Femur (tissue), 1 donor: ENCODE measurements at places on chromosomes 7 and 10.

- no peak for DNase-seq
These were observed 1020.5 kb downstream of the LRMDA start for GRCh38 chr10:76451911-76452310.

DNA sequence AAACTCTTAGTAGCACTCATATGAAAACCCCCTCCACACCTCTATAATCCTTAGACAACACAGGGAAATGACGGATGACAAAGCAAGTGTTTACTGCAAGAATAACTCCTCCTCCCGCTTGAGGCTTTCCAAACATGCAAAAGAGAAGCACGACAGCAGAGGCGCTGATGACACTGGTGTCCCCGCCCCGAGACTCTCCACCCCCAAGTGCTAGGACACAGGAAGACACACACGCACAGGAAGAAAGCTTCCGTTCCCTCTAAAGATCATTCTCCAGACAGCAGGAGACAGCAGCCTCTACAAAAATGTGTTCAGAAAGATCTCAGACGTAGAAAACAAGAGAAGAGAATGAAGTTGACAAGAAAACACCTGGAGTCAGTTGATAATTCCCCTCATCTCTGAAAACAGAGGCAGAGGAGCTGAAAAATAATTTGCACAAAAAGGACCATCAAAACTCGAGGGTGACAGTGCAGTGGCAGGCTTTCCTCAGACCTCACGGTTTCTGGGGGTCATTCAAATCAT, 90.2 kb downstream of the DLG5 start:
- peak; percentile 74 for DNase-seq

DNA sequence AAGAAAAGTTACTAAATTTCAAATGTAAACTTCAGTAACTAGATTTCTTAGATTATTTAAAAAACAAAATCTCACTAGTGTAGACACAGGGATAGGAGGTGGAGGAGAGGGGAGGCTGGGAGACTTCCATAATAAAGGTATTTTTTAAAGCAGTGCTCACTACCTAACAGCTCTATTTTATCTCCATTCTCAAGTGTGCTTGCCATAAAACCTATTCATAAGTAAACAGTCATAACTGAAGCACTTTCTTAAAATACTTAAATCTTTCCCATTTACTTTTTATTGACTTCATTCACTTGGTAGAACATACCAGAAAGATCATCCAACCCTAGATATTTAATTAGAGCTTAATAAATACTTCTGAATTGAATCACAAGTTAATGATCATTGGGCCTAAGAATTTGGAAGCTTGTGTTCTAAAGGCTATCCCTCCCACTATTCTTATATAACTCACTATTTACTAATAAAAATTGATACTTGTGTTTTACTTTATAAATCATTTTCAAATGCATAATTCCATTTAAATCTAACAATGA, 107.4 kb downstream of the SNX13 start:
- no peak for DNase-seq

DNA sequence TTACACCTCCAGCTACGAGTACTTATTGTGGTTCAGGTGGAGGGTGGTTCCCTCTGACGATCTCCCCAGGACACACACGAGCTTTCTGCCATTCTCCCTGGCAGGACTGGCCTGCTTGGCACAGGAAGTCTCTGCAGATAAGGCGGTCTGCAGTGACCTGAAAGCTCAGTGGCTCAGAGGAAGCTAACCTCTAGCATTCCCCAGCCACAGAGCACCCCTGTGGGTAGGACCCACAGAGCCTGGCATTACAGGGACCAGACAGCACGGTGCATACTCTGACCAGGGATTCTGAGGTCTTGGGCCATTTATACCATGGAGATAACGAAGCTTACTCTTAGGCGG, 1.9 kb upstream of the GPR146 start:
- no peak for DNase-seq

- DNase-seq, result no peak
These were observed 78.1 kb downstream of the PRKCQ start for GRCh38 chr10:6501931-6502330.

DNA sequence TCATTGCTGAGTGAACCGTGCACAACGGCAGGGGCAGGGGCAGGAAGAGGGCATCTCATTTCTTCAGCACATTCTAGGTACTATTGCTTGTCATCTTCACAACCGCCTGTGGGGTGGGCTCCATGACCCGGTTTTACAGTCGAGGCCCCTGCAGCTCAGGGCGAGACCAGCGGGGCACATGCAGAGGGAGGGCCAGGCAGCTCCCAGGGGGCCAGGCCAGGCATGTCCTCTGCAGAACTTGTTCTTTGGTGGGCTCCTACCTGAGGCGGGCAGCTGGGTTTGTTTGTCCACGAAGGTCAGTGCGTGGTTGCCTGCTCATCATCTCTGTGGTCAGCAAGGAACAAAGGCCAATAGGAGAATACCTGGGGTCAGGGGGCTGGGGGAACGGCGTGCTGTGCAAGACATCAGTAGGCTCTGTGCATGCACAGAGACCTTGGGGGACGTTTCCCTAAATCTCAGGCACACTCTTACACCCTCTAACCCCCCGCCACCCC, 75.1 kb upstream of the LEP start:
- DNase-seq, result no peak

GRCh38 chr10:111354859-111355258, 278.0 kb downstream of the ADRA2A start:
- DNase-seq, result no peak

- no peak for DNase-seq
These were observed 99.9 kb upstream of the SKAP2 start for GRCh38 chr7:26964156-26964808.

DNA sequence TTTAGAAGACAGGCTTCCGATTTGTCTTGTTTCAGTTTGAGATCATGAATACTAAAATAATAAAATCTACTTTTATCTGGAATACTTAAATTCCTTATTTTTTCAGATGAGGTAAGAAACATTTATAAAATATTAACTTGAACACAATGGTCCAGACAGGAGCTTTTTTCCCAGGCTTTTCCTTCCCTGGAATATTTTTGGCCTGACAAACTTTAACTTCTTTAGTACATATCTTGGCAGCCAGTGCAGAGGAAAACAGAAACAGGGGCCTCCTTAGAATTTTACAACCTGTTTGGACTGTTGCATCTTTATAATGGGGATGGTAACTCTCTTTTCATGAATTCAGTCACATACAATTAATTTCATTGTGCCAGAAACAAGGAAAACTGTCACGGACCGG, 41.4 kb downstream of the NRP1 start:
- DNase-seq, result no peak

- no peak for DNase-seq
These were observed 28.6 kb downstream of the MTURN start for GRCh38 chr7:30163231-30163894.

- no peak for DNase-seq
These were observed 604 bp upstream of the STAM start for GRCh38 chr10:17643339-17643754.

DNA sequence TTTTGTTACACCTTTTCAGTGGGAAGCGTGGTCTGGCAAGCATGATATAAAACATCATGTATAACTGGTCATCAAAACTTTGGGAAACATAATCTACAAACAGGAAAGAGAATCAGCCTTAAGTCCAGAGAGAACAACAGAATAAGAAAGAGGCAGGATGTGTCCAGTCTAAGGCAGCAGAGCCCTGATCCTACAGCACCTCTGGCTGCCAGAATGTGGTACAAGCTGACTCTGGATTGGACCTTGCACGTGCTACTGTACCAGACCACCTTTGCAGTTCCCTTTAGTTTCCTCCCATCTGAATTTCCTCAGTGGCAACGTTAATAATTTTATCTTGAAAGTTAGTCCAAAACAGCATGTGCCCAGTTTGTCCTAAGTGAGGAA, 824.6 kb upstream of the IGFBP3 start:
- no peak for DNase-seq

DNA sequence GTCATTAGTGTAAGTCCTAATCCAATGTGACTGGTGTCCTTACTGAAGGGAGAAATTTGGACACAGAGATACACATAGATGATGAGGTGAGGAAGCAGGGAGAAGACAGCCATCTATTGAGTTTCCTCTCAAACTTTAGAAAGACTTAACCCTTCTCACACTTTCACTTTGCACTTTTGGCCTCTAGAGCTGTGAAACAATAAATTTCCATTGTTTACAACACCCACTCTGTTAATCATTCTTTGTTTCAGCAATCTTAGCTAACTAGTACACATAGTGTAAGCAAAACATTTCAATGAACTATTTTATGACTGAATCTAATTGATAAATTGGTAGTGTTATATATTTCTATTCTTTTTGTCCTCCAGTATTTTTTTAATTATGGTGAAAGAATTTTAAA, 1092.8 kb upstream of the POT1 start:
- no peak for DNase-seq

DNA sequence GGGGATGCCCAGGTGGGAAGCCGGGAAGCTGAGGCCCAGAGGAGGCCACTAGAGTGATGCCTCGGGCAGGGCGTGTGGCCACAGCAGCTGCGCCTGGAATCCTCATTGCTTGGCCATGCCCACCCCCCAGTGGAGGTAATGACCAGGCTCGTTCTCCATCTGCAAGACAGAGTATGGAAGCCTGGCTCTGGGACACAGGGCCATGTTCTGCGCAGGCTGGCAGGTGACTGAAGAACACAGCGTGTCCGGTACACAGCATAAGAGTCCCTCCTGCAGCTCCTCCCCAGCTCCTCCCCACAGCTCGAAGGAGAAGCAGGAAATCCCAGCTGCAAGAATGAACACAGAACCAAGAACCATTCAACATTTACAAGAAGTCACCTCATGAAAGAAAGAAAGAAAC, 64.8 kb downstream of the SMURF1 start:
- peak; percentile 28 for DNase-seq

GRCh38 chr10:104268405-104268712, 625 bp upstream of the GSTO2 start:
- no peak for DNase-seq

DNA sequence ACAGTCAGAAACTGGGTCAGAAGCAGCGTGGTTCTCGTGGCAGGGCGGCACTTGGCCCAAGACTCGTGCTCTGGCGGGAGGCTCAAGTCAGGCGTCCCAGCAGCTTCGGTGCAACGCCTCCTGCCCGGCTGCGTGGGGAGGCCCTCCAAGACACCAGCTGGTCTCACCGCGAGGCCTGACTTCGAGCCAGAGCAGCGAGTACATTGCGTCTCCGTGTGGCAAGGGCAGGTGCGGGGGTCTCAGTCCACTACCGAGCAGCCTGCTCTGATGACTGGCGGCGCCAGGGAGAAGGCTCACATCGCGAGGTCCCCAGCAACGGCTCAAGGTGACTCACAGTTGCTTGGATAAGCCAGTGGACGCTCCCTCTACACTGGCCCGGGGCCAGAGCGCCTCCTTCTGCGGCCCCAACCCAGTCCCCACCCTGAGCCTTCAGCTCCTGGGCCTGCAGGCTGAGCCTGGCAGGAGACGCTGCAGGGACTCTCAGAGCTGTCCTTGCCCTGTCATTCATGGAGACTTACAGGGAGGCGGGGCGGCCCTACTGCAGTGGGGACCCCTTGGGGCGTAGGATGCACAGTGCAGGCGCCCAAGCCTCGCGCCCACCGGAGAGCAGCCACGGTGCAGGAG, 41.9 kb upstream of the PRKAR1B start:
- peak; percentile 72 for DNase-seq

DNA sequence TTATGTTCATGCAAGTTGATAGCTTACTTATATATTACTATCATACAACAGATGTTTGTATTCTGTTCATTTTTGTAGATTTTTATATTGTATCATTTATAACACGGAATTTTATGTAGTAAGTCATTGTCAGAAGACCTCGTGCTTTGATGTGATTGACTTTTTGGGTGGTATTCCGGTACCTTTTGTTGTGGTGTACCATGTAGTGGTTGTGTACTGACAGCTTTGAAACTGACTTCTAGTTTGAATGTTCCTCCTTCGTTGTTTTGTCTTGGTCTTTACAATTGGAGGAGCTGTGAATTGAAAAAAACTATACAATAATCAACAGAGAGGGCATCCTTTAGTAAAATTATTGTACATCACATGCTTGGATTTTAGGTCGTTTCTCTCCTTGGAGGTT, 61.5 kb downstream of the WAC start:
- no peak for DNase-seq

DNA sequence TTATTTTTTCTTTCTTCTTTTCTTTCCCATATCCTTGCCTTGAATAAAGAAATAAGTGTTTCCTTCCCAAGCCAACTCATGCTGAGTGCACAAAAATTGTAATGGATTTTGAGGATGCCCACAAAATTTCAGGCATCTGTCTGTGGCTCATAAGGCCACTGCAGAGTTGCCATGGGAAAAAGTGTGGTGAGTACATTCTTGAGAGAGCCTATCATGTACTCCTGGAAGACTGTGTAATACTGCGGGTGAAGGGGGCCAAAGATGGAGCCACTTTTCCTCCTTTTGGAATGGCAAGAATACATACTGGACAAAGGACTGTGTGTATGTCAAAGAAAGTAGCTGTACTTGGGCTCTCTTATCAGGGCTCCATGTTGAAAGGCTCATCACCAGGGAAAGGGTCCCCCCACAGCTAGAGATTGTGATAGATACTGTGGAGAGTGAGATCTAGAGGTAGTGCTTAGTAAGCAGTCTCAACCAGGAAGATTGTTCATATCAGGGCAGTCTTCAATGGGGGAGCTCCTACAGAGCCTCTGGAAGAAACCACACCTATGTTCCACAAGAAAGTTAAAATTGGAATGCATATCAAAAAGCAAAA, 341.6 kb upstream of the KCND2 start:
- no peak for DNase-seq

DNA sequence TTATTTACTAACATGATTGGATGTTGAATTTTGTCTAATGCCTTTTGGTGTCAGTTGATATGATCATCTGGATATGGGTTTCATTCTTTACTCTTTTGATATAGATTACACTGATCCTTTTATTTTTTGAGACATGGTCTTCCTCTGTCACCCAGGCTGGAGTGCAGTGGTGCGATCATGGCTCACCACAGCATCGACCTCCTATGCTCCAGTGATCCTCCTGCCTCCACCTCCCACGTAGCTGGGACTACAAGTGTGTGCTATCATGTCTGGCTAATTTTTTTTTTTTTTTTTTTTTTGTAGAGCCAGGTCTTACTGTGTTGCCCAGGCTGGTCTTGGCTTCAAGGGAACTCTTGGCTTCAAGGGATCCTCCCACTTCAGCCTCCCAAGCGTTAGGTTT, 27.1 kb downstream of the BMS1 start:
- no peak for DNase-seq

GRCh38 chr10:11335881-11336430, 275.5 kb downstream of the USP6NL start:
- no peak for DNase-seq

DNA sequence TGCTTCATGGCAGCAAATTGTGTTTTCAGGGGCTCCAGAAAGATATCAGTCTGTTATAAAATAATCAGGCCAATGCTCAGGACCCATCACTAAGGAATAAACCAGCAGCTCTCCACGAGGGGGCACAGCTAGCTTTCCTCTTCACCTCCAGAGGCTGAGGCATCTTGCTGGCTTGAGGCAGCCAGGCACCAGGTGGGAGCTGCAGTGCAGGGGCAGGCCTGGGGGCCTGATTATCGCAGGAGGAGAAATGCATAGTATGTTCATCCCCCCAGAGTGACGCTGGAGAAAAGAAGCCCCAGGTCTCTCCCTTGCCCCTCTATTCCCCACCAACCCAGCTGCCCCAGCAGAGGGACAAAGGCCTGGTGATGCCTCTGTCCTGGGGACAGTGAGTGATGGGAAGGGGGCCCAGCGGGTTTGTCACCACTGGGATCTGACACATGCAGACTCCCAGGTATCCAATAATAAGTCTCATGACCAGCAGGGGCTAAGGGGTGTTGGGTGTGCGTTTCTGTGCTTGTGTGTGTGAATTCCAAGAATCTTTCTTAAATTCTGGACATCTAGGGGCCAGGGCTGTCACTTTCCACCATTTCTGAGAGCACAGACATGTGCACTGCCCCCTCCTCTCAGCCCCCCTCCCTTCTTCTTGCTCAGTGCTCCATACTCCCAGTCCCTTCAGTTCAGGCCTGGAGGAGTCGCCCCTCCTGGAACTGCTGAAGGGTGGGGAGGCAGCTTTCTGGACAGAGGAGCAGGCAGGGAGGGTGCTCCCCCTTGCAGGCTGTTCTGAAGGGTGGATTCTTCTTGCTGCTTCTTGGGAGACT, 128.1 kb upstream of the FAM20C start:
- DNase-seq, result peak; percentile 82
